ENCODE measurements at places on chromosomes 3 and 15.
A peak's percentile ranks its signal among the peaks of the same experiment; 100 is the strongest.

- peak; percentile 33 for ATAC-seq
Measured at GRCh38 chr15:70245932-70246622, 148.4 kb upstream of the TLE3 start.

DNA sequence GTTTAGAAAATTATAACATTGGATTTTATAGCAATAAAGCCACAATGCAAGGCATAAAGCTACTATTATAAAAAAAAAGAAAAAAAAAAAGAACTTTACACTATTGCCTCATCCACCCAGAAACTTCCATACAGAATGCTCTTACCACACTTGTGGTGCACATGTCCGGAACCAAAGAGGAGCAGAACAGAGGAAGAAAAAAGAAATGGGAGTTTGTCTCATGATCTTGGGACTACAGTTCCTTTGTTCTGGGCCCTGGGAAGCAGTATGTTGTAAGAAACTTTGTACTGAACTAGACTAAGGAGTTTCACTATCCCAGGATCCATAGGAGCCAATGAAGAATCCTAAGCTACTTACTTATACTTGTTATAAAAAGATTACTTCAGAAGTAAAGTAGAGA lies 36.1 kb downstream of the FMN1 start:
- ATAC-seq = no peak

- peak; percentile 56 for ATAC-seq
Measured at GRCh38 chr3:17195192-17195611, 310.4 kb downstream of the PLCL2 start.

GRCh38 chr3:27342267-27342666 lies 26.9 kb downstream of the NEK10 start:
- no peak for ATAC-seq

- no peak for ATAC-seq
Measured at GRCh38 chr15:57196865-57197264, 179.4 kb upstream of the CGNL1 start.

DNA sequence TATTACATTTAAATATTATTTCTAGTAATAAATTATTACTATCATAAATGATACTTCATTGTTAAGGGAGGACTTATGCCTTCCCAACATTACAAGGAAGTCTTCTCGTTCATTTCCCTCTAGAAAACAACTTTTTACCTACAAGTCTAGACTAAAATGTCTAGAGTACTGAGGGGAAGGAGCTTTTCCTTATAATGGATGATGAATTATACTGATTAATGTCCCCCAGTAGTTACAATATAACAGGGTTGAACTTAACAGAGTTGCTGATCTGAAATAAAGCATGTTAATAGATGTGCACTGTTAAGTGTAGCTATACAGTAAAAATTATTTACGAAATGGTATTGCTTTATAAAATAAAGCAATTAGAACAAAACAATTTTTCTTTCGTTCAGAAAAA lies 2.7 kb upstream of the MNS1 start:
- no peak for ATAC-seq

Data from activated CD4-positive, CD25-positive, alpha-beta regulatory T cell treated with anti-CD3 and anti-CD28 coated beads, Interleukin-2, amount 50 U/mL, for 24 hours (primary cell).